SJSA1 (cell line): ENCODE measurements at places on chromosomes 7 and 10. TPM values are rescaled to one million over a fixed set of nuclear protein-coding genes. Genes with fewer than 3 reads are reported as not detected.

GRCh38 chr10:48614481-48615390 lies 9.9 kb upstream of the ARHGAP22 start:
- H3K27ac ChIP-seq: no peak overlapping the region
- H3K4me1 ChIP-seq: no peaks in the 10 kb centered on the region
- no peaks in the 10 kb centered on the region for H3K27me3 ChIP-seq
- H3K36me3 ChIP-seq: no peaks in the 10 kb centered on the region

DNA sequence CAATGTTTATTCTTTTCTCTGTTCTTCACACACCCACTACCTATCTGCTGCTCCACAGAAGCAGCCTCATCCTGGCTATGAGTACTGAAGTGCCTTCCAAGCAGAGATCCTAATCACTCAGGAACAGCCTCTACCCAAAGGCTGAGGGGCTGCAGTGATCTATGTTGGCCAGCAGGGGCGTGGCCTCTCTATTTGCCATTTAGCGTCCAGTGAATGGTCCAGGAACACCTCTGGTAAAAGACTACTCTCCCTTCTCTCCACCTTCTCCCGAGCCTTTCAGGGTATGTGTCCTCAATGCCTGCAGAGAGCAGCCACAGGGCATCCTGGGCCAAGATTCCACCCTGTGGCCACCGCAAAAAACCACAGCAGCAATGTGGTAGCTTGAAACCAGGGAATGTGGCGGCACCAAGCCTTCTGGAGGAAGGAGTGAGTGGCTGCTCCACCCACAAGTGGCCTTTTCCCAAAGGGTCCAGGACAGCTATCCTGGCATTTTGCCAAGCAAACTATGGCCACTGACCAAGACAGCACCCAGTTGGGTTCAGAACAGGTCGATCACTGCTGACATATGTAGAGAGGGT lies 70.9 kb downstream of the SYPL1 start:
- H3K4me3 ChIP-seq: no peak overlapping the region
- peak; percentile 35 for DNase-seq
- no peaks in the 10 kb centered on the region for H3K36me3 ChIP-seq
- H3K27me3 ChIP-seq: peaks cover 4% of the 10 kb centered on the region; the same call in 1 of the 2 replicates

DNA sequence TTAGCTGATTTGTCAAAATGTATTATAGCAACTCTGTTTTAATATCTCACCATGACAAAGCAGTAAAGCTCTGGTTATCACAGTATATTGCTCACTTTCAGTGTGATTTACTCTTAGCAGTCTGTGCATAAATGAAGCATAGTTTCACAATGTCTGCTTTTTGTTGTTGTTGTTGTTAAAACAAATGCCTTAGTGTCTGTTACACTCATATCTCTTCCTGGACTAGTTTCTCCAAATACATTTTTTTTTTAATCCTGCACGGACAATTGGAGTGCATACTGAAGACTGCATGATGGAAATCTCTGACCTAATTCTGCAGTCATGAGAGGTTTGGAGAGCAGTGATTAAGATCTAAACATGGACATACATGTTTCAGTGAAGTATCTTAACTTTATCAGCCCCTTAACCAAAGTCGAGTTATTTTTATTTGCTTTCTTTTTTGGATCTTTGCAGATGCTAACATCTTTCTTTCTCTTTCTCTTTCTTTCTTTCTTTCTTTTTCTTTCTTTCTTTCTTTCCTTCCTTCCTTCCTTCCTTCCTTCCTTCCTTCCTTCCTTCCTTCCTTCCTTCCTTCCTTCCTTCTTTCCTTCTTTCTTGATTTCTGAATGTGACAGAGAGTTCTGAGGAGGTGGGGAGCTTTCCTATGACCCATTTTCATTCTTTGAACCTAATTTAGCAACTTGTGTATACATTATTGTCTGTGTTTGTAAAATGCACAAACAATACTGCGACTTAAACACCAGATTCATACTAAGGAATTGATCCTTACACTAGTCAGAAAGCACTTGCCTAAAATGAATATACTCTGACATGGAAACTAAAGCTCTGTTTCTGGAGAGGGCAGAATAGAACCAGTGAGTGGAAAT lies 161.5 kb upstream of the AGR3 start:
- H3K36me3 ChIP-seq: no peaks in the 10 kb centered on the region
- DNase-seq: peak; percentile 37
- H3K27me3 ChIP-seq: no peaks in the 10 kb centered on the region
- no peak overlapping the region for H3K4me3 ChIP-seq
- H3K4me1 ChIP-seq: peaks cover 55% of the 10 kb centered on the region
- H3K27ac ChIP-seq: peak overlapping the region; percentile 88

DNA sequence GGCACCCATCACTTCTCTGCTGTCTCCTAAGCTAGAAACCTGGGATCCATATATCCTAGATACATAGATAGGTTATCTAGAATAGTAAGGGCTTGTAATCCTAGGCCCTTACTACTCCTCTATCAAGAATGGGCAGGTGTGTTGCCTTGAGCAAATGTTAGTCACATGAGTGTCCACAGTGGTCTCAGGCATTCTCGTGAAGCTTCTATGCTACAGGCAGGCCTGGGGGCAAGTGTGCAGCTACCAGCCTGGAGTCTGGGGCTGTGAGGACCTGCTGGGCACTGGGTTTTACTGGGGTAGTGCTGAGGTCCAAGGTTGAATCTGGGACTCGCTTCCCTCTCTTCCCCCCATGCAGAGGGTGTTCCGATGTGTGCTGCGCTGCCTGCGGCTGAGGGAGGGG lies 91.4 kb downstream of the ABCC2 start:
- H3K36me3 ChIP-seq: peaks cover 34% of the 10 kb centered on the region
- peaks cover 70% of the 10 kb centered on the region for H3K4me1 ChIP-seq
- DNase-seq: no peak
- H3K27me3 ChIP-seq: no peaks in the 10 kb centered on the region
- no peak overlapping the region for H3K27ac ChIP-seq
- H3K4me3 ChIP-seq: no peak overlapping the region

DNA sequence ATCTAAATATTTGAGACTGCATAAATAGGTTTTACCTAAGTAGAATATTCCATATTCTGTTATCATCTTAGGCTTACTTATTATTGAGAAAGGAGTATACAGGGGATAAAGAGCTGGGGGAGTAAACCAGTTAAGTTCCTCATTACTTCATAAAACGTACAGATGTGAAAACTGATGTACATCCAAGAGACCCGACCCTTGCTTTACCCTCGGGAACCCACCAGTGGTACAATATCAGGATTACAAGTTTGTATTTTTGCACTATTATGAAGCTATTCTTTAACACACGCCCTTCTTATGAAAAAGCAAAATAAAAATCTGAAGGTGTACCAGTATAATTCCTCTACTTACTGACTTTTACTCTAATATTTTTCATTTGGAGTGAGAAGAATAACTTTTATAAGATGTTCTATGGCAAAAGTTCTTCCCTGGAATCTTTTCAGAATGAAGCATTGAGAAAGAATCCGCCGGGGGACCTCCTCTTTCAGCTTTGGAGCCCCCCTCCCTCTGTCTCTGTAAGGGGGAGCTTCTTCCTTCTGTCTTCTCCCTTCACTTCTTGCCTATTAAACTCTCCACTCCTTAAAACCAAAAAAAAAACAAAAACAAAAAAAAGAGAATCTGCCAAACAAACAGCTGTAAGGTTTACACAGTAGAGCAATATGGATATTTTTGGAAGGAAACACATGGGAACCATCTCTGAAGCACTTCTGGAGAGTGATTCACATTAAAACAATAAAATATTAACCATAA lies 550.0 kb downstream of the TNS3 start:
- no peak overlapping the region for H3K4me3 ChIP-seq
- H3K27me3 ChIP-seq: no peaks in the 10 kb centered on the region
- DNase-seq: no peak
- H3K27ac ChIP-seq: no peak overlapping the region

DNA sequence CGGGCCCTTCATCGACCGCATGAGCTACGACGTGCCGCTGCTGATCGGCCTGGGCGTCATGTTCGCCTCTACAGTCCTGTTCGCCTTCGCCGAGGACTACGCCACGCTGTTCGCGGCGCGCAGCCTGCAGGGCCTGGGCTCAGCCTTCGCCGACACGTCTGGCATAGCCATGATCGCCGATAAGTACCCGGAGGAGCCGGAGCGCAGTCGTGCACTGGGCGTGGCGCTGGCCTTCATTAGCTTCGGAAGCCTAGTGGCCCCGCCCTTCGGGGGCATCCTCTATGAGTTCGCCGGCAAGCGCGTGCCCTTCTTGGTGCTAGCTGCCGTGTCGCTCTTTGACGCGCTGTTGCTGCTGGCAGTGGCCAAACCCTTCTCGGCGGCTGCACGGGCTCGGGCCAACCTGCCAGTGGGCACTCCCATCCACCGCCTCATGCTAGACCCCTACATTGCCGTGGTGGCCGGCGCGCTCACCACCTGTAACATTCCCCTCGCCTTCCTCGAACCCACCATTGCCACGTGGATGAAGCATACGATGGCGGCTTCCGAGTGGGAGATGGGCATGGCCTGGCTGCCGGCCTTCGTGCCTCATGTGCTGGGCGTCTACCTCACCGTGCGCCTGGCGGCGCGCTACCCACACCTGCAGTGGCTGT lies 1.2 kb downstream of the SLC18A3 start:
- no peak for DNase-seq
- no peak overlapping the region for H3K27ac ChIP-seq
- 0 out of 2 replicates have a peak, but pooled peaks cover 3% of the 10 kb centered on the region for H3K4me1 ChIP-seq
- H3K36me3 ChIP-seq: no peaks in the 10 kb centered on the region
- H3K27me3 ChIP-seq: peaks cover 74% of the 10 kb centered on the region
- no peak overlapping the region for H3K4me3 ChIP-seq

- no peaks in the 10 kb centered on the region for H3K36me3 ChIP-seq
- H3K4me1 ChIP-seq: peaks cover 3% of the 10 kb centered on the region
- no peaks in the 10 kb centered on the region for H3K27me3 ChIP-seq
- H3K27ac ChIP-seq: no peak overlapping the region
- no peak overlapping the region for H3K4me3 ChIP-seq
Measured at GRCh38 chr10:63388421-63389031, 77.3 kb downstream of the JMJD1C start.

DNA sequence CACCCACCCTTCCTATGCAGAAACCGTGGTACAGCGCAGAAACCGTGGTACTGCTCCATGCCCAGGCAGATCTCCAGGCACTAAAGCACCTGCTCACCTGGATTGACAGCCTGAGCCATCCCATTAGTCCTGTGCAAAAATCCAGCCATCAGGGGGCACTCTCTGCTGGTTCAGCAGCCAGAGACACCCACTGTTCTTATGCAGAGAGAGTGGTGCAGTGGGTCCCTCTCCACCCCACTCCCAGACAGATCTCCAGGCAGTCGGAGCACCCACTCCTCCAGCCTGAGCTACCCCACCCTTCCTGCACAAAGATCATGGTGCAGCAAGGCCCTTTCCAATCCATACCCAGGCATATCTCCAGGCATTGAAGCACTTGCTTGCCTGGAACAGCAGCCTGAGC lies 219.8 kb downstream of the CTNNA3 start:
- 0 out of 2 replicates have a peak, but pooled peaks cover 4% of the 10 kb centered on the region for H3K27me3 ChIP-seq
- no peak overlapping the region for H3K4me3 ChIP-seq
- H3K4me1 ChIP-seq: no peaks in the 10 kb centered on the region

DNA sequence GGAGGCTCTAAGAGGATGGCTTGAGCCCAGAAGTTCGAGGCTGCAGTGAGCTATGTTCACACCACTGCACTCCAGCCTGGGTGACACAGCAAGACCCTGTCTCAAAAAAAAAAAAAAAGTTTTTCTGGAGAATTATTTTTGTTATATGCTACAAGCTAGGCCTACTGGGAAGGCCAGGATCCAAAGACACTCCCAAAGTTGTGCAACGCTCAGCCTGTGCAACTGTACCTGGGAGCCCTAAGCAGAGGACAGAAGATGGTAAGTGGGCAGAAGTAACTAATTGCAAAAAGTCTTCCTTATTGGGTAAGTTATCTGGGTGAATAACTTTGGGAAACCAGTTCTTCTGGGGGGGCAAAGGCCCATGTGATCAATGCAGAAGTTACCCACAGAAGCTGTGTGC lies 17.3 kb downstream of the HIP1 start:
- no peak overlapping the region for H3K4me3 ChIP-seq
- DNase-seq: no peak
- no peaks in the 10 kb centered on the region for H3K27me3 ChIP-seq
- no peak overlapping the region for H3K27ac ChIP-seq

DNA sequence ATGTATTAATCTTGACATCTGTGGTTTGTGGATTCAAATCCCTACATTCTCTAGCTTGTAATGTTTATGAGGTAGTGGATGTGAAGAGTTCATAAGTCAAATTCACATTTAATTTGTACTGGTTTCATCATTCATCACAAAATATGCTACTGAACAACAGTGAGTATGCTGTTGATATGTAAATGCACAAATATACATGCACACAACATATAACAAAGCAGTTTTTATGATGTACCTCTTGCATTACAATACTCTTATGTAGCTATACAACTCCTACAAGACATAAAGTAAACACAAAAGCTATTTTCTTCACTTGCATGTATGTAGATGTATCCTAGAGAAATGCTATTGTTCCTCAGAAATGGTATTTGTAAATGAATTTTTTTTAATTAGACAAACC lies 111.0 kb upstream of the ANTXRL start:
- DNase-seq: no peak
- no peak overlapping the region for H3K27ac ChIP-seq
- no peak overlapping the region for H3K4me3 ChIP-seq
- peaks cover 7% of the 10 kb centered on the region; the same call in 1 of the 2 replicates for H3K27me3 ChIP-seq

- no peak overlapping the region for H3K27ac ChIP-seq
- H3K36me3 ChIP-seq: no peaks in the 10 kb centered on the region
- H3K4me3 ChIP-seq: no peak overlapping the region
- peaks cover 11% of the 10 kb centered on the region for H3K4me1 ChIP-seq
- no peak for DNase-seq
- no peaks in the 10 kb centered on the region; the same call in 1 of the 2 replicates for H3K27me3 ChIP-seq
Measured at GRCh38 chr7:94444813-94445212, 50.1 kb downstream of the COL1A2 start.

DNA sequence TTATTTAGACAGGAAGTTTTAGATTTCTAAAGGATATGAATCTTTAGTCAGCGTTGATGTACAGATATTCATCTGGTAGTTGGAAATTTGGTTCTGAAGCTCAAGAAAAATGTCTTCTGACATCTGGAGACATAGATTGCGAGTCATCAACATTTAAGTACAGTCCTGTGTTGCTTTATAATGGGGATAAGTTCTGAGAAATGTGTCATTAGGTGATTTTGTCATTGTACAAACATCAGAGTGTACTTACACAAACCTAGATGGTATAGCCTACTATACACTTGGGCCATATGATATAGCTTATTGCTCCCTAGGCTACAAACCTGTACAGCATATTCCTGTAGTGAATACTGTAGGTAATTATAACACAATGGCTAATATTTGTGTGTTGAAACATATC lies 49.6 kb upstream of the UBN2 start:
- no peaks in the 10 kb centered on the region for H3K27me3 ChIP-seq
- H3K27ac ChIP-seq: no peak overlapping the region
- no peak for DNase-seq
- no peaks in the 10 kb centered on the region; the same call in 1 of the 2 replicates for H3K36me3 ChIP-seq
- no peak overlapping the region for H3K4me3 ChIP-seq

- H3K4me3 ChIP-seq: no peak overlapping the region
- peaks cover 25% of the 10 kb centered on the region for H3K4me1 ChIP-seq
- H3K36me3 ChIP-seq: no peaks in the 10 kb centered on the region
- no peak overlapping the region for H3K27ac ChIP-seq
- no peaks in the 10 kb centered on the region for H3K27me3 ChIP-seq
Measured at GRCh38 chr7:41328131-41328530, 374.8 kb downstream of the INHBA start.

GRCh38 chr7:142864980-142865747 lies 10.3 kb downstream of the EPHB6 start:
- DNase-seq: no peak
- H3K4me1 ChIP-seq: no peaks in the 10 kb centered on the region

GRCh38 chr7:134782121-134782623 lies 2.7 kb downstream of the CALD1 start:
- peaks cover 74% of the 10 kb centered on the region for H3K4me1 ChIP-seq
- DNase-seq: no peak
- H3K27ac ChIP-seq: no peak overlapping the region

The ACBD7 gene
- total RNA-seq: 7.3 and 9.1 TPM in 2 replicates

The CTAGE15 gene
- 0.13 and 0.22 TPM in 2 replicates for total RNA-seq

The GJD4 gene
- total RNA-seq: 0.13 TPM in 1 of 2 replicates, not detected in the other

The TOMM7 gene
- total RNA-seq: 141 and 226 TPM in 2 replicates

The GCK gene
- total RNA-seq: 0.13 and 1.6 TPM in 2 replicates

The AKR1E2 gene
- 17.0 and 24.5 TPM in 2 replicates for total RNA-seq
